ENCODE measurements at places on chromosomes 3 and 15. TPM values are rescaled to one million over a fixed set of nuclear protein-coding genes. Genes with fewer than 3 reads are reported as not detected.

The TLR9 gene
- total RNA-seq = 0.29 TPM

The CCNL1 gene
- 44.9 TPM for total RNA-seq

The GLDN gene
- total RNA-seq = 1.5 TPM

The C3orf80 gene
- total RNA-seq = 0.47 TPM

The CAMK2N2 gene
- 0.18 TPM for total RNA-seq

The COL6A5 gene
- not detected for total RNA-seq

The POLQ gene
- 0.77 TPM for total RNA-seq

The CHRD gene
- 7.2 TPM for total RNA-seq

The GYG1 gene
- total RNA-seq = 104 TPM

The FHIT gene
- 8.7 TPM for total RNA-seq

The SH2D7 gene
- total RNA-seq = not detected

The WNT7A gene
- not detected for total RNA-seq
